Chondrocyte (in vitro differentiated cells): ENCODE measurements at places on chromosomes 16 and 17. TPM values are rescaled to one million over a fixed set of nuclear protein-coding genes. Genes with fewer than 3 reads are reported as not detected.

- H3K27me3 ChIP-seq: no peaks in the 10 kb centered on the region
- H3K4me3 ChIP-seq: no peak overlapping the region
- no peaks in the 10 kb centered on the region for H3K4me1 ChIP-seq
- H3K27ac ChIP-seq: no peak overlapping the region
- no peaks in the 10 kb centered on the region for H3K36me3 ChIP-seq
- no peak for DNase-seq
Measured at GRCh38 chr16:5756969-5757368, 659.4 kb upstream of the EEF2KMT start.

Gene PRPSAP2
- total RNA-seq: 25.3 to 28.2 TPM (median 27.2 TPM) in 3 replicates

DNA sequence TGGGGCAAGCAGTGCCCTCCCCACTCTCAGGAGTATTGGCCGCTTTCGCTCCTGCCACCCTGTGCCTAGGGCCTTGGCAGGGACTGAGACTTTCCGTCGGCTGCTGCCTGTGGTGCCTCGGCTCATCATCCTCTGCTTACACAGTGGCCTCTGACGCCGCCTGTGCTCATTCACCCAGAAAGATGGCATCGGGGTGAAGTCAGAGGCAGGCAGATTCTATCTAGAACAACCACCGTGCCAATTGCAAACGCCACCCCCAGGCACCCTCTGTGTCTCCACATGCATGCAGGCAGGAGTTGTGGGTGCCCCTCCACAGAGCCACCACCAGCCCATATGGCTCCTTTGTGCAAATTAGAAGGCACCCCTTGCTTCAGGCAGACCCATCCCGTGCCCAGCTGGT is 154.2 kb upstream of the GSE1 start:
- no peak overlapping the region for H3K27ac ChIP-seq
- peaks cover 4% of the 10 kb centered on the region for H3K27me3 ChIP-seq
- H3K4me3 ChIP-seq: no peak overlapping the region
- no peak for DNase-seq

GRCh38 chr16:47523342-47524006 is 62.3 kb downstream of the PHKB start:
- no peaks in the 10 kb centered on the region for H3K27me3 ChIP-seq
- H3K27ac ChIP-seq: no peak overlapping the region
- no peak for DNase-seq
- H3K4me1 ChIP-seq: no peaks in the 10 kb centered on the region

DNA sequence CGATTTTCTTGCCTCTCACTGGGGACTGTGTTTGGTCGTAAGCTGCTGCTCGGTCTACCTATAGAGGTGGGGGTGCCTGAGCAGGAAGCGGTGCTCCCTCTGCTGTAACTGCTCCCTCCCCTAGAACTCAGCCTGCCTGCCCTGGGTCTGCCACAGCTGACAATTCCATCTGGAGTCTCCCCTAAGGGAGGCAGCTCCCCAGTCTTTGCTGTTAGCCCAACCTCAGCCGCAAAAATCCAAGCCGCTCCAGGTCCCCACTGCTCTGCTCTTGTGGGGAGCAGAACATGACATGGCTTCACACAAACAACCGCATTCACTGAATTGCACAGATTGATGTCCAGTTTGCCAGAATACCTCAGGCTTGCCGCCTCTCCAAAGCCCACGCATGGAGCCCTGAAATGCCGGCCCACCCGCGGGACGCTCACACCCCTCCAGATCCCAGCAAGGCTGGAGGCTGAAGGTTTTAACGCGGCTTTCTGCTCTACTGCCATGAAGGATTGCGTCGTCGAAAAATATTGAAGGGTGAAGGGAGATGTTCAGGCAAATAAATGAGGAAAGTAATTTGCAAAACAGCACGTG is 221.5 kb upstream of the FOXF1 start:
- H3K4me3 ChIP-seq: no peak overlapping the region
- no peak overlapping the region for H3K27ac ChIP-seq
- peaks cover 87% of the 10 kb centered on the region for H3K27me3 ChIP-seq
- no peak for DNase-seq
- H3K4me1 ChIP-seq: no peaks in the 10 kb centered on the region

Gene RPA1
- total RNA-seq: 56.6 to 92.6 TPM (median 57.6 TPM) in 3 replicates

DNA sequence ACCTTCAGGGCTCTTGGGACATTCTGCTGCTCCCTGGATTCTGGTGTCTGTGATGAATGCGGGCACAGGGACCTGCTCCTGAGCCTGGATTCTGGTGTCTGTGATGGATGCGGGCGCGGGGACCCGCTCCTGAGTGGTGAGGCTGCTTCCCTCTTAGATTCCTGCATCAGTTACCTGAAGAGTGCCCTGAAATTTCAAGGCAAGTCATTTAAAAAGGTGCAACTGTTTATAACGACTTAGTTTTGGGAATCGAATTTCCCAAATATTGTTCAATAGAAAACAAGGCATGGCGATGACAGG is 7.0 kb downstream of the TMEM204 start:
- no peak overlapping the region for H3K27ac ChIP-seq
- DNase-seq: no peak
- peaks cover 19% of the 10 kb centered on the region for H3K4me1 ChIP-seq
- H3K4me3 ChIP-seq: no peak overlapping the region
- H3K36me3 ChIP-seq: peaks cover 12% of the 10 kb centered on the region
- no peaks in the 10 kb centered on the region for H3K27me3 ChIP-seq

DNA sequence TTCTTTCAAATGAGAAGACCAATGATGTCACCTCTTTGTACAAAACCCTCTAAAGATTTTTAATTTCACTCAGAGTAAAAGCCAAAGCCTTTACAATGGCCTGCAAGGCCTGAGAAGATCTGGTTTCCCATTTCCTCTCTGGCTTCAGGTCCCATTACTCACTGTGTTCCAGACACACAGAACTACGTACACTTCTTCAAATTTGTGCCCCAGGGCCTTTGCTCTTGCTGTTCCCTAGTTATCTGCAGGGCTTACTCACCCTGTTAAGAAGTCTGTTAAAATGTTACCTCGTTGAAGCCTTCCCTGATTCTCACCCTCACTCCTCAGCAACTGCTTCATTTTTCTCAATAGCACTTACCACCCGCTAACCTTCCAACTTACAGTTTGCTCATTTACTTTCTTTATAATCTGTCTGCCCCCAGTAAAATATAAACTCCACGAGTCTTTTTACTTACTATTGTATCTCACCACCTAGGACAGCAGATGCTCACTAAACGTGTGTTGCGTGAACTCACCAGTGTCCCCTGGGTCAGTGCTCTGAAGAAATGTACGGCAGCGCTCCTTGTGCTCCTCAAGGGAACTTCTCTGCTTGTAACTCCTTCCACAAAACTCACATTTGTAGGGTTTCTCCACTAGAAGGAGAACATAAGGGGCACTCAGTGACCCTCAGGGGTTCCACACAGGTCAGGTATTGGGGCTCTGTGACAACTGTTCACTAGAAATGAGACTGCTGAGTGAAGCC is 50.2 kb downstream of the GRB7 start:
- no peak for DNase-seq
- peaks cover 55% of the 10 kb centered on the region for H3K27me3 ChIP-seq
- H3K4me3 ChIP-seq: no peak overlapping the region
- no peaks in the 10 kb centered on the region for H3K4me1 ChIP-seq
- no peaks in the 10 kb centered on the region for H3K36me3 ChIP-seq

Gene CDH1
- 0.35 to 0.38 TPM in 2 of 3 replicates, not detected in the other for total RNA-seq

Gene C16orf89
- not detected in 3 replicates for total RNA-seq

DNA sequence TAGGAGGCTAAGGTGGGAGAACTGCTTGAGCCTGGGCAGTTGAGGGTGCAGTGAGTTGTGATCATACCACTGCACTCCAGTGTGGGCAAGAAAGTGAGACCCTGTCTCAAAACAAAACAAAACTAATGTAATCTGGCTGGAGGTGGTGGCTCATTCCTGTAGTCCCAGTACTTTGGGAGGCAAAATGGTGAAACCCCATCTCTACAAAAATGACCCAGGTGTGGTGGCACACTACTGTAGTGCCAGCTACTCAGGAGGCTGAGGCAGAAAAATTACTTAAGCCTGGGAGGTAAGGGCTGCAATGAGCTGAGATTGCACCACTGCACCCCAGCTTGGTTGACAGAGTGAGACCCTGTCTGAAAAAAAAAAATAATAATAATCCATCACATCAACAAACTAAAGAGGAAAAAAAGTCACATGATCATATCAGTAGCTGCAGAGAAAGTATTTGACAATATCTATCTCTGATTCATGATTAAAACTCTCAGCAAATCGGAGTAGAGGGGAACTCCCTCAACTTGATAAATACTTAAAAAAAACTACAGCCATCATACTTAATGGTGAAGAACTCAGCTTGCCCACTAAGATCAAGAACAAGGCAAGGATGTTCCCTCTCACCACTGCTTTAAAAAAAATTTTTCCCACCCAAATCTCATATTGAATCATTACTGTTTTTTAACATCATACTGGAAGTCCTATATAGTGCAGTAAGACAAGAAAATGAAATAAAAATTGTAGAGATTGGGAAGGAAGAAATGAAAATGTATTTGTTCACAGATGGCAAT is 31.0 kb downstream of the DHRS7B start:
- no peak overlapping the region for H3K4me3 ChIP-seq
- no peak for DNase-seq
- peaks cover 19% of the 10 kb centered on the region for H3K36me3 ChIP-seq
- no peaks in the 10 kb centered on the region for H3K27me3 ChIP-seq

GRCh38 chr16:89401641-89402445 is 88.5 kb downstream of the ANKRD11 start:
- peaks cover 62% of the 10 kb centered on the region for H3K4me1 ChIP-seq
- no peak for DNase-seq
- no peak overlapping the region for H3K4me3 ChIP-seq
- H3K27me3 ChIP-seq: no peaks in the 10 kb centered on the region

GRCh38 chr17:17120294-17120693 is 78.0 kb downstream of the MPRIP start:
- H3K27ac ChIP-seq: peak overlapping the region; percentile 71
- DNase-seq: peak; percentile 63
- H3K4me1 ChIP-seq: peaks cover 61% of the 10 kb centered on the region
- no peak overlapping the region for H3K4me3 ChIP-seq
- H3K36me3 ChIP-seq: no peaks in the 10 kb centered on the region
- no peaks in the 10 kb centered on the region for H3K27me3 ChIP-seq

Gene CDC6
- 8.5 to 33.1 TPM (median 9.9 TPM) in 3 replicates for total RNA-seq

DNA sequence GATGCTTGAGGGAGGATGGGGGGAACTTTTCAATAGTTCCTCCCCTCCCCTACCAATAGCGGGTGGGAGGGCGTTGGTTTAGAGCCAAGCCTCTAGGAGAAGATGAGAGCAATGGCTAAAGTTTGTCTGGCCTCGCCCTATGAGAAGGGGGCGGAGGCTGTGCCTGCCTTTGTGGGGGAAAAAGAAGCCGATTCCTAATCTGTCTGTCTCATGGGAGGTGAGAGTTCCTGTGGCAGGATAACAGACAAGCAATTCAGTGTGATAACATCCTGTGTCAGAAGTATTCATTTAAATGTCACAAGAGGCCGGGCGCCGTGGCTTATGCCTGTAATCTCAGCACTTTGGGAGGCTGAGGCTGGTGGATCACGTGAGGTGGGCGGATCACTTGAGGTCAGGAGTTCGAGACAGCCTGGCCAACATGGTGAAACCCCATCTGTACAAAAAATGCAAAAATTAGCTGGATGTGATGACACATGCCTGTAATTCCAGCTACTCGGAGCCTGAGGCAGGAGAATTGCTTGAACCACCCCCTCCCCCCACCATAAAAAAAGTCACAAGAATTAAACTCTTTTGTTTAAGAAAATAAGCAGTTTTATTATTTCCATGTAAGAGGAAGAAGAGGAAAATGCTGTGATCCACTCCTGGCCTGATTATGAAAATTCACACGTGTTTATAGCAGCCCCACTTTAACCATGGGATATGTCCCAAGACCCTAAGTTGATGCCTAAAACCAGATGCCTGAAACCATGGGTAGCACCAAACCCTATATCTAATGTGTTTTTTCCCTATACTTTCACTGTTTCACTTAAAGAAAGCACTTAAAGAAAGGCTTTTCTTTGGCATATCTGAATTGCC is 1.7 kb downstream of the SLFN5 start:
- peak overlapping the region; percentile 91 for H3K4me3 ChIP-seq
- peaks cover 50% of the 10 kb centered on the region for H3K4me1 ChIP-seq
- H3K27me3 ChIP-seq: no peaks in the 10 kb centered on the region
- no peak for DNase-seq

DNA sequence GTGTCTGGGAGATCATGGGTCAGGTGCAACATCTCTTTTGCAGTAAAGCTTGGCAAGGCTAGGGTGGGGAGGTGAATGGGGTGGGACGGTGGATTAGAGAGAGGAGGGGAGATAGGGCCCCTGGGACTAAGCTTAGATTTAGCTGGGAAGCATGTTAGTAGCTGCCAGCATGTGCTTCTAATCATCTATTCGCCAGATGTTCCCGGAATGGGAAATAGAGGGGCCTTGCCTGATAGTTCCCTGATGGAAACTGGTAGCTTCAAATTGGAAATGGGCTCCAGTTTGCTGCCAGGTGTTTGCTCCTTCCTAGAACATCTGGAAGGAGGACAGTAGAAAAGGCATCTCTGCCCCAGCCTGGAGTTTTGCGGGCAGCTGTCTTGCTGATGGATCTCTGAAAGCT is 176.1 kb downstream of the CCDC182 start:
- H3K27ac ChIP-seq: no peak overlapping the region
- no peaks in the 10 kb centered on the region for H3K36me3 ChIP-seq
- no peaks in the 10 kb centered on the region for H3K4me1 ChIP-seq

DNA sequence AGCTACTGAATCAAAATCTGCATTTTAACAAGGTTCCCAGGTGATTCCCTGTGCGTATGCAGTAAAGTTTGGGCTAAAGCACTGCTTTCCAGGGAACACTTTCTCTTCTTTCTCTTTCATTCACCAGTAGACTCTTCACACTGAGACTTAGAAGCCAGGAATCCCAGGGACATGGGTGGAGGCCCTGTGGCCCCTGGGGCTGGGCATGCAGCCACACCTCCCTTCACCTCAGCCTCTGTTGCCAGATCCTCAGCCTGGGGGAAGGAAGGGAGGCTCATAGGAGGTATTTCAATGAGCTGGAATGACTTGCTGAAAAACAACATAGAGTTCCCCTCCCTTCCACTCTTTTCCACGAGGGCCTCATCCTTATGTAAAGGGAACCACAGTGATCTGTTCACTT is 1.2 kb downstream of the G6PC3 start:
- H3K4me1 ChIP-seq: peaks cover 32% of the 10 kb centered on the region
- H3K27ac ChIP-seq: peak overlapping the region; percentile 99
- no peaks in the 10 kb centered on the region for H3K27me3 ChIP-seq
- H3K4me3 ChIP-seq: peak overlapping the region; percentile 90
- H3K36me3 ChIP-seq: peaks cover 10% of the 10 kb centered on the region

- H3K36me3 ChIP-seq: no peaks in the 10 kb centered on the region
- no peaks in the 10 kb centered on the region for H3K27me3 ChIP-seq
- H3K27ac ChIP-seq: no peak overlapping the region
Measured at GRCh38 chr17:69812240-69812837, 262.7 kb upstream of the KCNJ16 start.

GRCh38 chr17:40632216-40632615 is 15.4 kb downstream of the SMARCE1 start:
- no peak overlapping the region for H3K4me3 ChIP-seq
- peaks cover 60% of the 10 kb centered on the region for H3K36me3 ChIP-seq
- no peaks in the 10 kb centered on the region for H3K4me1 ChIP-seq
- H3K27ac ChIP-seq: no peak overlapping the region

- no peak for DNase-seq
- peaks cover 2% of the 10 kb centered on the region for H3K36me3 ChIP-seq
- H3K27me3 ChIP-seq: peaks cover 4% of the 10 kb centered on the region
- H3K4me3 ChIP-seq: no peak overlapping the region
- no peaks in the 10 kb centered on the region for H3K4me1 ChIP-seq
Measured at GRCh38 chr16:58293449-58293848, 1.4 kb downstream of the PRSS54 start.

Gene KRTAP4-6
- total RNA-seq: not detected in 3 replicates

GRCh38 chr17:75764417-75764710 is 628 bp downstream of the GALK1 start:
- no peaks in the 10 kb centered on the region for H3K27me3 ChIP-seq
- peaks cover 1% of the 10 kb centered on the region for H3K36me3 ChIP-seq
- DNase-seq: peak; percentile 73
- peaks cover 4% of the 10 kb centered on the region for H3K4me1 ChIP-seq
- no peak overlapping the region for H3K27ac ChIP-seq
